ENCODE measurements at places on chromosomes 7 and 10.

- DNase-seq = no peak
Measured at GRCh38 chr7:137935884-137936508, 65.9 kb downstream of the CREB3L2 start.

DNA sequence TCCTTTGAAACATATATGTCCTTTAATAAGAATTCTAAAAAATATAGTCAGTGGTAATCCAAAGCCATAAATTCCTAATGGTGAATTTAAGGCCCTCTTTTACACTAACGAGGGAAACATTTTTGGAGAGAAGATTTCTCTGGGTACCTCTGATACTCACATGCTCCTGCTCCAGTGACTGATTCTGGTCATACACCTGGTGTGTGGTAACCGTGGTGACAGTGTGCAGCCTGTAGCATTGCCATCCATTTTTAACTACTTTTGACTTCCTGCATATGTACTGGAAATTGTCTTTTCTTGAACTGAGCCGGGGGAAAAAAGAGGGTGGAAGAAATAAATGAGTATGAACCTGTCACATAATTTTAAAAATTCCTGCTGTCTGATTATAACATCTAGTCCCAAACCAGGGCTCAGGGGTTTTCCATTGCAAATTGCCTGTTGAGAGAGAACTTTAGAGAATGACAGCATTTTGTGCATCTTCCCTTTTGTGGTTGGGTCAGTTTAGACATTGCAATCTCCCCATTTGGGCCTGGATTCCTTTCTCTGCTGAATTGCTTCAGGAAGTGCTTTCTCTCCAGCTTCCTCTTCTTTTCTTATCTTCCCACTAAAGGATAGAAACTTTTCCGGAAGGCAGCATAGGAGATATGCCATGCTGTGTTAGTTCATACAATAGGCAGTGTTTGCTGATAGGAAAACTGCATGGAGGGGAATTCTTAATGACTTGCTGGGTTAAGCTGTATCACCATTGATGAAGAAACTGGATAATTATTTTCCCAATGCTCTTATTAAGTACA is 125.5 kb downstream of the GRM3 start:
- no peak for DNase-seq

DNA sequence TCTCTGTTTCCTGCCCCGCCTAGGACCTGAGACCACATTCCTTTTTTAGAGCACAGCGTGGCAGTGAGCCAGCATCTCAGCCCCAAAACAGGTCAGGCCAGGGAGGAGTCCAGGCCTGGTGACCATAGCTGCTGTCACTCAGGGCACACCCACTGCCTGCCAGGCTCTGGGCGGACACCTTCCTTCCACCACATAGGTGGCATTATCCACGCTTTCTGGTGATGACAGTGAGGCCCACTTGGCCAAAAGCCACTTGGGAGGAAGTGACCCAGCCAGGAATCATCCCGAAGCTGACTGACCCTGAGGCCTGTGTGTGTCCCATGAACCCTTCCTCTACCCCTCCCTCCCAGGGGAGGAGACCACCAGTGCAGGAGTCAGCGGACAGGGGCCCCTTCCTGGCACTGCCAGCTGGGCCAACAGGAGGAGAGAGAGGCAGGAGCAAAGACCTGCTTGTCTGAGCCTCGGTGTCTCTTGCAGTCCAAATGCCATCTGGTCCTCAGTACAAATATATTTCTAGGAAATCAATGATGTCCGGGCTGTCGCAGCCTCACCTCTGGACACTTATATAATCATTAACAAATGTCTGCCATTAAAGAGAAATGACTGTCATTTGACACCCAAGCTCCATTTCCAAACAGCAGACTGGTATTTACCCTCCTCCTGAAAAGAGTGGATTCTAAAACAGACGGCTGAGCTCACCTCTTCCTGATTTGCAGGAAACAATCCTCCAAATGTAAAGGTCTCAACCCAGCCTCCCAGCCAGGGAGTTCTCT is 63.0 kb downstream of the ABRAXAS2 start:
- DNase-seq = no peak

- no peak for DNase-seq
Measured at GRCh38 chr7:2387897-2388636, 15.3 kb upstream of the CHST12 start.

- DNase-seq = peak; percentile 22
Measured at GRCh38 chr7:44145969-44146911, 5.1 kb upstream of the MYL7 start.

DNA sequence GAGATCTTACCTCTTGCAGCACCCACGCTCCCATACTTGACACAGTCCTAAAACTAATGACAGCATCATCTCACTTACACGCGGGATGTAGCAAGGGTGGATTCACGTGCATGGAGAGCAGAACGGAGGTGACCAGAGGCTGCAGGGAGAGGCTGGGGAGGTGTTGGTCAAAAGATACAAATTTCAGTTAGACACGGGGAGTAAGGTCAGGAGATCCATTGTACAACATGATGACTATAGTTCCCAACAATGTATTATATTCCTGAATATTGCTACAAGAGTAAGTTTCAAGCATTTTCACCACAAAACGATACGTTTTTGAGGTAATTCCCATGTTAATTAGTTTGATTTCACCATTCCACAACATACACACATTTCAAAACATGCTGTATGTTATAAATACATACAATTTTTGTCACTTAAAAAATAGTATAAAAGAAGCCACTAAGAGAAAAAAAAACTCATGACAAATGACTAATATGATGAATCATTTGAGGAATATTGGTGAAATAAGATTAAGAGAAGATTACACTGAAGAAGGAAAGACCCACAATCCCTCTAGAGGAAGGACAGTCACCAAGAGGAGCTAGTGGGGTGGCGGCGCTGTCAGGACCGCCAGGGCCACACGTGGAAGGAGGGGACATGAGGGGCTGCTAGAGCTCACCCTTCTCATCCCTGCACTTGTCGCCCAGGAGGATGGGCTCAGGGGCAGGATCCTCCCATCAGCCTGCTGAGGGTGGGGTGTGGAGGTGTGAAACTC is 49.4 kb upstream of the EGFR start:
- DNase-seq = no peak

GRCh38 chr7:73645643-73646174 is 21.4 kb upstream of the MLXIPL start:
- DNase-seq = no peak

DNA sequence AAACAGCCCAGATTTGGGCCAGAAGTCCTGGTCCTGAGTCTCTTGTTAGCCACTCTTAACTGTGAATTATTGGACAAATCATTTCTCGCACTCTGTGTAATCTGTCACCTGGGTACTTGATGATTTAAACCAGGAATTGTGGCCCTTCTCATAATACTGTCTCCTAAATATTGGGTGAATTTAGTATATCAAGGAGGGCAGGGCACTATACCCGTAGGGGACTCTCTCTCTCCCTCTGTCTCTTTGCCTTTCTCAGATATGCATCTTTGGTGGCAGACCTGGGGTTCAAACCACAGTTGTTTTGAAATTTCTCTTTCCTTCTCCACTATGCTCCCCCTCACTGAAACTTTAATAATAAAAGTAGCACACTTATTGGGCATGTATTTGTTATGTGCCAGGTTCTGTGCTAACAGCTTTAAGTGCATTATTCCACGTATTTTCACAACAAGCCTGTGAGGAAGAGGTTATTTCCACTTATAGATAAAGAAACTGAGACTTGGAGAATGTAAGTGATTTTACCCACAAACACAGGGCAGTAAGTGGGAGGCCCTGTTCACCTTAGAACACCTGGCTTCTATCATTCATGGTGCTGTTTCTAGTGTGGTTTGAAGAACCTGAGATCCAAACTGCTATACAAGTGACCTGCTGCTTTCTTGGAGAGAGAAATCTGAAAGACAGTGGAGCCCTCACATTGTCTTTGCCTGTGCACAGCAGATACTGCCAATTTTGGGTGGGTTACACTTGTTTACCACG is 11.8 kb downstream of the FAS start:
- no peak for DNase-seq

DNA sequence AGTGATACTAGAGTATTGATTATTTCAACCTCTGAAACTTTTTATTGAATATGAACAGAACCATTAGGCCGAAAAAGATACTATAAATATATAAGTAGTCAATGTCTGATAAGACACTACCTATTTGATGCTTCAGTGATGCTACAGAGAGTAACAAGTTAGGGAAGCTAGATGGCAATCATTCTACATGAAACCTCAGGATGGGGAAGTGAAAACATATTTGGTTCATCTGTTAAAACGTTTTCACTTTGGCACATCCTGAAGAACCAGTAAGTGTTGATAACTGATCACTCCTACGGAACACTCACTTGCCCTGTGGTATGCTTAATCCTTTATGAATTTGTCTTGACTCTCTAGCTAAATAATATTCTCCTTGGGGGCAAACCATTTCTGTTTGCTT is 1064.9 kb downstream of the NXPH1 start:
- no peak for DNase-seq

- DNase-seq = no peak
Measured at GRCh38 chr7:44152971-44153947, 12.1 kb upstream of the MYL7 start.

- DNase-seq = no peak
Measured at GRCh38 chr7:92843034-92843760, 6.8 kb upstream of the CDK6 start.

DNA sequence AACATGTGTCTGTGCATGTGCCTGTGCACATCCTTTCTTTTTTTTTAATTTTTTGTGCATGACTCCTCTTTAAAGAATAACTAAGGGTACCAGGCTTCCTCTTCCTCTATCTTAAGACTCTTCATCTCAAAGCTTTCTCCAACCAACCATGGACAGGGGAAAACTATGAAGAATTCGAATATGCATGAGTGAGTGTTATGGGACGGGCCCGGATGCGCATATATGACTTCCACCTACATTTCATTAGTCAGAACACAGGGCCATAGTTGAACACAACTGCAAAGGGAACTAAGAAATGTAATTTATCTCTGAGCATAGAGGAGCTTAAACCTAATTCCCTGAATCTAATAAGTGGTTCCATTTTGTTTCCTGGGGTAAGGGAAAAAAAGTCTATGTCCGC is 270.3 kb upstream of the SORCS1 start:
- no peak for DNase-seq

DNA sequence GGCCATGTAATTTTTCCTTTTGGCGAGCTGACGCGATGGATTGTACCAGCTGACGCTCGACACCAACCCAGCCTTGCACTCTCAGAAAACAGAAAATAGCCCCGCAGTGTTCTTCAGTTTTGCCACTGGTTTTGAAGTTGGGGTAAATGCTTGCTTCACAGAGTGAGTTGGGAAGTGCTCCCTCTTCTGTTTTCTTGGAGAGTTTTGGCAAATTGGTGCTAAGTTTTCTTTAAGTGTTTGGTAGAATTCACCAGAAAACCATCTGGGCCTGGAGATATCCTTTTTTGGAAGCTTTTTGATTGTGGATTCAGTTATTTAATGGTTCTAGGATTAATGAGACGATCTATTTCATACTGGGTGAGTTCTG is 252.8 kb downstream of the ELFN1 start:
- DNase-seq = no peak
